ENCODE measurements at places on chromosomes 4 and X. TPM values are rescaled to one million over a fixed set of nuclear protein-coding genes. Genes with fewer than 3 reads are reported as not detected.

FHIP1A gene
- 2.2 TPM for total RNA-seq

- DNase-seq = no peak
These were observed 22.0 kb downstream of the RAB39B start for GRCh38 chrX:155242300-155242699.

DNA sequence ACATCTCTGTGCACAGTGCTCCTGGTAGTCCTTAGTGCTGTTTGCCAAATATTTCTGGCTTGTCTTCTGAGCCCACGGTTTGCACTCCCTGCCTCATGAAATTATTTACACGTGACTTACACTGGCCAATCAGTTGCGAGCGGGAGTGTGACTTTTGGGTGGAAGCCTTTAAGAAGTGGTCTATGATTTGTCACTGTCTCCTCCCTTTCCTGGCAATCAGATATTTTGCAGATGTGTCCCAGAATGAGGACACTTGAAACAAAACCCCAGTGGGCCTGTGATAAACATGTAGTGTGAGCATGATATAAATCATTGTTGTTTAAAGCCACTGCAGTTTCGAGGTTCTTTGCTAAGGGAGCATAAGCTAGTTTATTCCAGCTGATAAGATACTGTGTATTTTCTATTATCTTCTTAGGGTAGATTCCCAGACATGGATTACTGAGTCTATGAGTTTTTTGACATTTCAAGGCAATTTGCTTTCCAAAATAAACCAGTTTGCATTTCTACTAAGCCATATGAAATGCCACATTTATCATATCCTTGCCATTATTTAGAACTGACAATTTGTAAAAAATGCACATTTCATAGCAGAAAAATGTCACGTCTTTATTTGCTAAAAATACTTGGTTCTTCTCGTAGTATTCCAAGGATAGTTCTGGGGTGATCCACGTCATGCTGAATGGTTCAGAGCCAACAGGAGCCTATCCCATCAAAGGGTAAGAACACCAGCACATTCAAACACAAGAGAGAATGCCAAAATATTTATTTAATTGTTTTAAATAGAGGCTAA is 12.0 kb downstream of the BST1 start:
- DNase-seq = no peak

GRCh38 chrX:45781901-45782553 is 581.4 kb upstream of the DIPK2B start:
- DNase-seq = peak; percentile 43

DNA sequence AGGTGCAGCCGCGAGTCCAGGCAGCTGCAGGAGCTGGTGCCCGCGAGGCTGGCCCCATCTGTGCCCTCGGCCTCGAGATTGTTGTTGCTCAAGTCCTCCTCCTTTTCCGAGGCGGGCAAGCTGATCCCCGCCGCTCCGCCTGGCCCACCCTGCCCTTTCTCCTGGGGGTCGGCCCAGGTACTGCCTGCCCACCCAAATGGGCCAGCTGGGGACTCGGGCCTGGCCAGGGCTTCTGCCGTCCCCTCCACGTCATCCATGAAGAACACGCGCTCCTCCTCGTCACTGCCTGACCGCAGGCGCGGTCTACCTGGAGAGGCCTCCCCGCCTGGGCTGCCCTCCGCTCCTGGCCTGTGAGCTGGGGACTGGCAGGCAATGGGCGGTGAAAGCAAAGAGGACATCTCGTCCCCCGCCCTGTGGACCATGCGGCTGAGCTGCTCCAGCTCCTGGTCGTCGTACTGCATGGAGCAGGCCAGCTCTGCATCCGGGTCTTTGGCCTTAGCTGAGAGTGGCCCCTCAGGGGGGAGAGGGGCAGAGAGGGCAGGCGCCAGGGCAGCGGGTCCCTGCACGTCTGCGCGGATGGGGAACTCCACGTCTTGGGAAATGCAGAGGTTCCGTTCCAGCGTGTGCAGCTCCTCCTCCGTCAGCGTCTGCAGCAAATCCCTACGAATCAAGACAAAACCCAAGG is 43.1 kb upstream of the MXD4 start:
- no peak for DNase-seq

DNA sequence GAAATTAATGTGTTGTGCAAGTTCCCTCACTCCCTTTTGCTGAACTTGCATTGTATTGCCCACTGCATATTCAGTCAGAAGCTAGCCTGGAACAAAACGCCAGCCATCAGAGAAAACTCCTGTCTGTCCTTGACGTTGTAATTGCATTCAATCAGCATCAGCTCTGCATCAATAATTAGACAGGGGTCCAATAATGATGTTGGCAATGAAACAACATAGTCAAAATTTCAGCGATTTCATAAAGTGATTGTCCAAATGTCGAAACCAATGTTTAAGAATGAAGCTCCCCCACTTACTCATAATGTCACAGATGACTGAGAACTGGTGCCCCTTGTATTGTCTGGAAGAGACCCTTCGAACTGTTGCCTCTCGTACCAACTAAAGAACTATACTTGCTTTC is 504.2 kb upstream of the TENM3 start:
- no peak for DNase-seq

DNA sequence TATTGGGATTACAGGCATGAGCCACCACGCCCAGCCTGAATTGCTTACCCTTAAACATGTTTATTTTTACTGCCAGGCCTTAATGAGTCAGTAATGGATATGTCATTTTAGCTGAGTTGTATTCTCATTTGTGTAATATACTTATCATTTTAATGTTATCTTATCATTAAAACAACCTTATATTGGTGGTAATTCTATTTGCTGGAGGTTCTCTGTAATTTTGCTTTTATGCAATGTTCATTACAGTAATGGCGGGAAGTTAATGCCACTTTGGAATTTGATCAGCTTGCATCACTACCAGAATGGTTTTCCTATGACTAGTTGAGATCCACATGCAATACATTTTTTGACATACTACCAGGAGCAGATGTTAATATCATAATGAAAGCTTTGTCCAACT is 6.3 kb upstream of the PGAM4 start:
- DNase-seq = no peak

GRCh38 chr4:13262816-13263215 is 221.3 kb downstream of the RAB28 start:
- DNase-seq = no peak

All from endothelial cell of umbilical vein (primary cell).